Prostate gland (tissue), 2 donors: ENCODE measurements at places on chromosomes 16 and 17. TPM values are rescaled to one million over a fixed set of nuclear protein-coding genes. Genes with fewer than 3 reads are reported as not detected.

Gene PPP1R1B
- total RNA-seq, result 108 TPM

Gene LGALS9B
- not detected for total RNA-seq

Gene ASPA
- 0.46 TPM for total RNA-seq

- H3K27ac ChIP-seq, result no peak overlapping the region
- H3K27me3 ChIP-seq, result no peaks in the 10 kb centered on the region
- no peaks in the 10 kb centered on the region for H3K36me3 ChIP-seq
- peaks cover 23% of the 10 kb centered on the region for H3K4me1 ChIP-seq
Measured at GRCh38 chr16:2043667-2044451, 3.8 kb downstream of the NTHL1 start.

DNA sequence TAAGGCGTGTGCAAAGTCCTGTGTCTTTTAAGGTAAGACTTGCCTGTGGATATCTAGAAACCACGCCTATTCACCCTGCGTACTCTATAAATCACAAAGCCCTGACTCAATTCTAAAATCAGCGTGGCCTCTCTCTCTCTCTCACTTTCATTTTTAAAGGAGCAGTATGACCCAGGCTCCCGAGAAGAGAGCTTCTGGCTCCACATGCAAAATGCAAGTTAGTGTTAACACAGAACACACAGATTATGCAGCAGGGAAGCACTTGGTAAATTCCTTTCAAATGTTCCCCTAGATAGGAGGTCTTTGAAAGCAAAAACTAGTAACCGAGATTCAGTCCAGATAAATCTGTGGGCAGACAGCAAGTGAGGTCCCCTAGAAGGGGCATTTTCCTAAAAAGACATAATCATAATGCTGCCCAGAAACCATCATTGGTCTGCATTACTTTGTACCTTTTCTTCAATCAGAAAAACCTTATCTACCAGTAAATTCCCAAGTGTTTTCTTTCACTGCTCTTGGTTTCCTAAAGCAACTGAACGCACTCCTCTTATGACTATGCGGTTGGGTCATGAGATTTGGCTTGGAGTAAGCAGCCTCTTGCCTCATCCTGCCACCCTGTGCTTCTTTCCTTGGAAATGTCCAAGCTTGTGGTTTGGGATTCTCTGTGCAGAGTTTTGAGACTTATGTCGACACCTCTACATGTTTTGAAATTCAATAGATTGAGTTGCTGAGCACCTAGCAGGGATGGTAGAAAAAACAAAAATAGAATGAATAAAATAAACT is 31.7 kb upstream of the KCNJ2 start:
- no peak overlapping the region for H3K4me3 ChIP-seq
- peak; percentile 59 for DNase-seq
- no peaks in the 10 kb centered on the region for H3K27me3 ChIP-seq
- H3K27ac ChIP-seq, result peak overlapping the region; percentile 71
- H3K4me1 ChIP-seq, result peaks cover 14% of the 10 kb centered on the region
- H3K36me3 ChIP-seq, result no peaks in the 10 kb centered on the region

GRCh38 chr16:56912746-56913708 is 18.9 kb upstream of the HERPUD1 start:
- no peaks in the 10 kb centered on the region for H3K27me3 ChIP-seq
- H3K27ac ChIP-seq, result peak overlapping the region; percentile 94
- no peak for DNase-seq
- H3K4me3 ChIP-seq, result no peak overlapping the region
